Effector CD4-positive, alpha-beta T cell (primary cell): ENCODE measurements at places on chromosomes 16 and 17.

DNA sequence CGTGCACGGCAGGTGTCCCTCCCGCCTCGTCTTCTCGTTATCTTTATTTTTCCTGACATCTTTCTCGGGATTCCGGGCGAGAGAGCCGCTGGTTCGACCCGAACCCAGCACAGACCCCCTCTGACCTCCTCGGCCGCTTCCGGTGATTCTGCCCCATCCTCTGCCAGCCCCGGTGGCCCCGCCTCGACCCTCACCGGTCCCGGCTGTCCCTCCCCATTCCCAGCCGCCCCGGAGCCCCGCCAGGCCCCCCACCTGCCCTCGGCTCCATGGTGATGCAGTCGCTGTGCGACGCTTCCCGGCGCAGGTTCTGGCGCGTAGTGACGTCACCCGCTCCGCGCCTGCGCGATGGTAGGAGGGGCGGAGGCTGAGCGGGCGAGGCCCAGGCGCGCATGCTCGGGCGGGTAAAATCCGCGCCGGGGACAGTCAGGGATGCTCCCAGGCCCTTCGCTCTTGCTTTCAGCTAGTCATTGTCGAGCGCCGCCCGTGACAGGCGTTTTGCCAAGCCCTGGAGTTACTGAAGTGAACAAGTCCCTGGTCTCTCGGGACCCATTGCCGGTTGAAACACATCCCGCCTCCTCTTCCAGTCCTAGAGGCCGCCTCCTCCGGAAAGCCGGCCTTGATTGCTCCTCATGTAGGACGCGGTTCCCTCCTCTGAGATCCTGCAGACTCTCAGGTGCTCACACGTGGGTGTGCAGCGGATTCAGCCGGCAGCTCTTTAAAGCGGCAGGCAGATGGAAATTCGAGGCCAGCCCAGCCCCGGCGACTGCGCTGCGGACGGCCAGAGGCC is at the start of gene MTHFSD:
TSS of gene MTHFSD (minus strand) at position 319 of the 787 bp plus-strand sequence. CDS start at position 268, 51 bp downstream.
- peak; percentile 95 for DNase-seq

DNA sequence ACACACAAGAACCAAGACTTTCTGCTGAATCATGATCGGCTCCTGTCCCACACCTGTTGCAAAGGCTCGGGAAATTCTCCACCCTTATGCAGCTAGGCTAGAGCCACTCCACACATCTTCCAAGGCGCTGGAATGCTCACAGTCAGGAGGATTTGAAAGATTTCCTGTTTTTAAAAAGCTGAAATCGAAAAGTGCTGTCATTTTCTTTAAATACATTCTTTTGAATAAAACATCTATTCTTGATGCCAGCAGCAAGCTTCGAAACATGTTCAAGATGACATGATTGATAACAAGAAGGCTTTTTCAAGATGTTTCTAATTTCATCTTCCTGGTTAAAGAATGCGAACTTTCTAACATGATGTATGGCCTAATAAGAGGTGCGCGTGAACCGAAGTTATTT is 219.7 kb upstream of the CDH5 start:
- no peak for DNase-seq

DNA sequence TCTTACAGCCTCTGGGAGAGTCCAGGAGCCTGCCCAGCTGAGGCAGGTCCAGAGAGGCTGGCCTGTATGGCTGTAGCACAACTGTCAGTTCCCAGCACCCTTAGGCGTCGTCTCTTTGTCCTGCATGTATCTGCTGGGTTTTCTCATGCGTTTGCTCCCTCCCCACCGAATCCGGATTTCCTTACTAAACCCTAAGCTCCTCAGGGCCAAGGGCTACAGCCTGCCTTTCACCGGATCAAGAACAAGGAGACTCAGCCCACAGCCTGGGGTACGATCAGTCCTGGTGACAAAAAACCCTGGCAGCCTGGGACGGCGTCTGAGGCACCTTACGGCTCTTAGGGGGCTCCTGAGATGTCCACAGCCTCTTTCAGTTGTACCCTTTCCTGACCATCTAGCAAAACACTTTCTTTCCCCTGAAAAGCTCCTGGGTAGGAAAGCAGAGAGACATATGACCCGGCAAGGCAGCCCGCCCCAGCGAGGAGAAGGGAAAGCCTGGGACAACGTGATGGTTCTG is 12.2 kb downstream of the HIC1 start:
- DNase-seq: no peak

DNA sequence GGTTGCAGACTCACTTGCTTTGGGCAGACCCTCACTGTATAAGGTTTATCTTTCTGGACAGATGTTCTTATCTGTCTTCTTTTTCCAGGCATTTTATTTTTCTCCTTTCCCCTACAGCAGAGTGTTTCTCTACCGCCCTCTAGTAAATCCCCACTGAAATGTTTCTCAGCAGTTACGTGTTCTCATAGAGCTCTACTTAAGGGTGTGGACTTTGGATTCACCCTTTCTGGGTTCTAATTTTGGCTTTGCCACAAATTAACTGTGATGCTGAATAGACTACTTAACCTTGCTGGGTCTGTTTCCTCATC is 2.0 kb downstream of the ADAT1 start:
- no peak for DNase-seq

DNA sequence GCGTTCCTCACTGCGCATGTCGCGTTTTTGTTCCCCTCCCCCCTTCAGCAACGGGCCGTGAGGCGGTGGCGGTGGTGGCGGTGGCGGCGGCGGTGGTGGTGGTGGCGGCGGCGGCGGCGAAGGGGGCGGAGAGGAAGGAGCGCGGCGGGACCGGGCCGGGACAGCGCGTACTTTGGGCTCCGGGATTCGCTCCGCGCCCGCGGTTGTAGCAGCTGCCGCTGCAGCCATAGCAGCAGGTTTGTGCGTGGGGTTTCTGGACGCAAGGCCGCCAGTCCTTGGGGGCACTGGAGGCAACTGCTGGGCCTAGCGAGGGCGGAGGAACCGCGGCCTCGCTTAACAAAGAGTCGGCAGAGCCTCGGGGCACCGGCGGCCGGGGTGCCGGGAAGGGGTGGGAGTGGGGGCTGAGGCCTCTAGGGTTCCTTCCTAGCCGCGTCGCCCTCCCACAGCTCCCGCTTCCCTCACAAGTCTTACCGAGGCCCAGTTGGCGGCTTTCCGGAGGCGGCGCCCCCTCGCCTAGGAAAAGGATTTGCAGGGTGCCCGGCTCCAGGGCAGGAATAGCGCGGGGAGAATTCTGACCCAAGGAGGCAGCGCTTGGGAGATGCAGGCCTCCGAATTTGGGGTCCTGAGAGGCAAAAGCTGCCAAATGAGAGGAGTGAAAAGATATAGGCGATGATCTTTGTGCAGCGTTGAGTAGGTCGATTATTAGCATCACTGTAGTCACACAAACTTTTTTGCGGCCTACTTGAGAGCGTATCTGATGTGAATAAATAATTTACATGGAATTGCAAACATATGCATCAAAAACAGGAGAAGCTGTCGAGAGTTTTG is at the start of gene DDX42:
TSS of gene DDX42 (plus strand) at position 30 of the 828 bp plus-strand sequence. CDS start 12,880 bp downstream, outside the sequence.
- DNase-seq: peak; percentile 85

- DNase-seq: no peak
Observed at GRCh38 chr16:56360117-56361008, 65.0 kb downstream of the AMFR start.

- DNase-seq: no peak
Observed at GRCh38 chr17:2937331-2938003, 125.9 kb downstream of the OR1D5 start.

DNA sequence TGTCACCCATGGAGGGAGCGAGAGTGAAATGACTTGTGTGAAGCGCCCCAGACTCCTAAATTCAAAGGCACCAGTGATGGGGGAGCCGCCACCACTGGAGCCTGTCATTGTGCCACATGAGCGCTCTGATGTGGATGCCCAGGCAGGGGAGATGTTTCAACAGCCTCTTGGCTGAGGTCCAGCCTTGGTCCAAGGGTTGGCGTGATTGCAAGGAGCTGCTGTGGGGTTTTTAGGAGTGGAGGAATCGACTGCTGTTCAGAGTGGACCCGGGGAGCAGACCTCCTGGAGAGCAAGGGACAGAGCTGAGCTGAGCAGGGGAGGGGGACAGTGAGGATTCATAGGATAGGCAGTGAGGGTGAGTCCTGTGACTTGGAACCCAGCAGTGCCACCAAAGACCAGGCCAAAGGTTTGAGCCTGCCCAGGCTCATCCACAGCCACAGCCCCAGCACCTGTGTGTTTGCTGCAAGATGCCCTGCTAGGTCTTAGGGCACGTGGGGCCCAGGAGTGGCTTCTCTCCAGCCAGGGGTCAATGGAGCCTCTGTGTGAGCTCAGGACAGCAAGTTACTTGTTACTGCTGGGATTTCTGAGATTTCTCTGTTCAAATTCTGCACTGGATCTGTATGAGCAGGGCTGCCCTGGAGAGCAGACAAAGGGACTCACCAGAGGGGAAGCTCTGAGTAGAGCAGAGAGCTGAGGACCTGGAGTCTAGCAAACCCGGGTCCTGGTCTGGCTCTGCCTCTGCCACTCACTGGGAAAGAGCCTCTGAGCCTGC is 20.3 kb downstream of the RHBDL3 start:
- DNase-seq: no peak

- no peak for DNase-seq
Observed at GRCh38 chr17:66485309-66485947, 183.0 kb downstream of the PRKCA start.

GRCh38 chr16:72174726-72175125 is 2.8 kb upstream of the PMFBP1 start:
- DNase-seq: no peak

DNA sequence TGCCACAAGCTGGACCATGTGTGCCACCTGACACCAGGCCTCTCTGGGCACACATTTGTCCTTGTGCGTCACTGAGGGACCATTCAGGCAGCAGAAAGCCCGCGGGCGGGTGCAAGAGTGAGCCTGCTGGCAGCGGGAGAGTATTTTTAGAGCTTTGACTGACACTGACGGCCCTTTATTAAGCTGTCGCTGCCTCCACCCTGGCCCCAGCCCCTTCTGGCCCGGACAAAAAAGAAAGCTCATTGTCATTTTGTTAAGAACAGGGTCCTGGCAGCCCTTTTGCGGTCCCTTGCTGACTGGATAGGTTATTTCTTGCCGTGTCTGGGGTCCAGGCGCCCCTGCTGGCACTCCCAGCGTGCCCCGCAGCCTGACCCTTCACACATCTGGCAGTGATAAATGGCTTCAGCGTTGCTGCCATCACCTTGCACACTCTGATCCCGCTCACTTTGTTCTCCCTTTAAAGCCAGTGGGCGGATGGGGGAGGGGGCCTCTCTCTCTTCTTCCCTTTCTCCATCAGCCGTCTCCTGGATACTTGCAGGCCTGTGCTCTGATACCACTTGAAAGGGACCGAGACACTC is 78.4 kb upstream of the NKD1 start:
- no peak for DNase-seq

GRCh38 chr16:66538910-66539309 is 11.0 kb downstream of the TK2 start:
- no peak for DNase-seq

GRCh38 chr16:86975445-86975844 is 341.7 kb downstream of the C16orf95 start:
- DNase-seq: no peak

GRCh38 chr16:12539185-12539929 is 264.3 kb downstream of the CPPED1 start:
- DNase-seq: no peak

GRCh38 chr17:54157542-54157941 is 334.8 kb downstream of the KIF2B start:
- no peak for DNase-seq

GRCh38 chr16:3949946-3950342 is 69.4 kb upstream of the CREBBP start:
- DNase-seq: no peak

DNA sequence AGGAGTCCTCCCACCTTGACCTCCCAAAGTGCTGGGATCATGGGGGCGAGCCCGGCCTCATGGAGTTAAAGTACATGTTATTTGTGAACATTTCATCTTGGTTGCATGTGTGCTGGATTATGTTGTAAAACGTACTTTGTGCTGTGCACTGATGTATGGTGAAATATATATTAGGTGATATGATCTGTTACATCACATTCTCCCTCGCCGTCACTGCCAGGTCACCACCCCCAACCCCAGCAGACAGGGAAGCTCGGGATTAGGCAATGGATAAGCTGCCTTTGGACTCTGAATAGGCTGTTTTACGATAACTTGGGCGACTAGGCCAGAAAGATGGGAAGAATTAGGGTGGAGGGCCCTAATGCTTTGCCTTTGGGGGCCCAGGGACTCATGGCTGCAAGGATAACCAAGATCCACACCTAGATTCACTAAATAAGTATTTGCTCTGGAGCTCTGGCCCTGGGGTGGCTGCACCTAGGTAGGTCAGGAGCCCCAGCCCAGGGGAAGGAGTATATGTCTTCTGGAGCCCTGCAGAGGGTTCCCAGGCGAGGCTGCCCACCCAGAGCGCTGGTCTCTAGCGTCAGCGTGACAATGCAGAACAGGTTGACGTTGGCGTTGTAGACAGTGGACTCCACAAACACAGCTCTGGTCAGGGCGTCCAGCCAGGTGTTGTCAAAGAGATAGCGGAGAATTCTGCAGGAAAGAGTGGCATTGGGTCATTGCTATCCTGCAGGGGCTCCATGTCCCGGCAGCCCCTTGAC is 27.1 kb upstream of the GCSH start:
- DNase-seq: no peak

DNA sequence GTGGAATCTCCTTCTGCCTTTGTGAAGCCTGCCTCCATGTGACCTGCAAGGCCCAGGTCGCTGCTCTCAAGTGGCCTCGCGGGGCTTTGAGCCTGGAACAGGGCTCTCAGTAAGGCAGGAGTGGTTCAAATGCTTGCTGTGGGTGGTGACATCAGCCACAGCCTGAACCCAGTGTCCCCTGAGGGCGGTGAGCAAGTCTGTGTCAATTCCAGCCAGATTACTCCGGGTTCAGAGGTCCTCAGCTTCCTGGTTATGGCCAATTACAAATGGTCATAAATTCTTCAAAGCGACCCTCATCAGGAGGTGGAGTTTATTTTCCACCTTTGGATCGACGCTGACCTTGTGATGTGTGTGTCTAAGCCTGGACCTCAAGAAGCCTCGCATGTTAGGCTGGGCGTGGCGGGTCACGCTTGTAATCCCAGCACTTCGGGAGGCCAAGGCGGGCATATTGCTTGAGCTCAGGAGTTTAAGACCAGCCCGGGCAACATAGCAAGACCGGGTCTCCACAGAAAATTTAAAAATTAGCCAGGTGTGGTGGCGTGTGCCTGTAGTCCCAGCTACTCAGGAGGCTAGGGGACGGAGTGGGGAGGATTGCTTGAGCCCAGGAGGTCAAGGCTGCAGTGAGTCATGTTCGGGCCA is 17.3 kb downstream of the LGALS3BP start:
- no peak for DNase-seq

DNA sequence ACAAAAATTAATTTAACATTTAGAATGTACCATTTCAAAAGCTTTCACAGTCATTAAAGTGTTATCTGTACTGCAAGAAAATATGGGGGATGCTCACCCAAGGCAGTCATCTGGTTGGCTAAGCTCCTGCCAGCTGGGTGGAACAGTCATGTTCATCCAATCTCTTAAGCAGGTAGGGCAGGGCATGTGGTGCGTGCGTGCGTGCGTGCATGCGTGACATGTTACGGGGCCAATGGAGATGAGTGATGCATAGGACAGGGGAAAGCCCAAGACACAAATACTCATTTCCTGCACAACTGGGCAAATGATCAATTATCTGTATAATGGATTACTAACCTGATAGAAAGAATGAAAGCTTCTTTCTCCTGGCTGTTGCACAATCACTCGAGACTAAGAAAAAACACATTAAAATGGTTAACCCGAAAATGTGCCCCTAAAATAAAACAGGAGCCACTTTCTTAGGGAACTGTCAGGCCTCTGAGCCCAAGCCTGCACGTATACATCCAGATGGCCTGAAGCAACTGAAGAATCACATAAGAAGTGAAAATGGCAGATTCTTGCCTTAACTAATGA is 104.4 kb downstream of the MYO1D start:
- DNase-seq: no peak
